ENCODE measurements at places on chromosomes 12 and 14.

DNA sequence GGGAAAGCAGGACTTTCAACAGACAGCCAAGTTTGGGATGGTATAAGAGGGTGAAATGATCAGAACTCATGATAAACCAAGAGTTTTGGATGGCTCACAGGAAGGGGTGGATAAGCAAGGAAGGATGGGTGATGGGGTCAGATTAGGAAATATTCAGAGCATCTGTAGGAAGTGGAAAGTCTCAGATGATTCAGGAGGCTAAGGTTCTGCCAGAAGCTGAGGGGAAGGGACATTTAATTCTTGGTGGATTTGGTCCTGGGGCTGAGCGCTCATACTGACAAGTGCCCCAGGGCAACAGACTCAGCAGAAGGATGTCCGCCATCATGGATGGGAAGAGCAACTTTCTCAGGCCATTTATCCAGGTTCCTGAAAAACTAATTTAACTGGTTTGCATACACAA lies 28.4 kb upstream of the BDKRB2 start:
- DNase-seq: no peak

DNA sequence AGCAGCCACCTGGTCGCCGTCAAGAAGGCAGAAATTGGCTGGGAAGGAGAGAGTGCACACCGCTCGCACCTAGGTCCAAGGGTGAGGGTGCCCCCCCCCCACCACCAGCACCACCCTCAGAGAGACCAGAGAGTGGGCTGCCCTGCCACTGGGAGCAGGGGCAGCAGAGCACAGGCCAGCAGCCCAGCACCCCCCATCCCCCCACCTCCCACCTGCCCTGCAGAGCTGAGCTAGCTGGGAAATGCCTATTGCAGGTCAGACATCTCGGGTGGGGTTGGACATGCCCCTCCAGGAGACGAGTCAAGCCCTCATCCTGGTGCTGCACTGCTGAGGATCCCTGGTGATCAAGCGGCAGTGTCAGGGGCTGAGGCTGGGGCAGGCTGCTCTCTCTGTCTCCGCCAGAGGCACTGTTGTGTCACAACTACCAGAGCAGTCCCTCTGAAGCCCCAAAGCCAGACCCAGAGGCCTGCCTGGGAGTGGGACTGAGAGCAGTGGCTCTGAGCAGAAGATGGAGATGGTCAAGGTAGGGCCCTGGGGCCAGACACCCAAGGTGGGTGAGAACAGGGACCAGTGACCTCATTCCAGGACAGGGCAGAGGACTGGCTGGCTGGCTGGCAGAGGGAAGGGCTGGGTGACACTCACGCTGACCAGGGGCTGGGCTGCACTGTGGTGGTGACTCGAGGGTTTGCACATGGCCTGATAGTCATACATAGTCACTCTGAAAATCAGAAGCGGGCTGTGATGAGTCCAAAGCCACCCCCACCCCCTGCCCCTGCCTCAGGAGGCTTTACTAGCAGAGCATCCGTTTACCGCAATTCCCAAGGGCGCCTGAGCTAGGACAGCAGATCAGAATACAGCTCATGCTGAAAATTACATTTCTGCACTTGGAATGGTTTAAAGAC lies 19.7 kb upstream of the LRTM2 start:
- DNase-seq: peak; percentile 7

GRCh38 chr14:100015251-100015655 lies 50.0 kb upstream of the EVL start:
- no peak for DNase-seq

DNA sequence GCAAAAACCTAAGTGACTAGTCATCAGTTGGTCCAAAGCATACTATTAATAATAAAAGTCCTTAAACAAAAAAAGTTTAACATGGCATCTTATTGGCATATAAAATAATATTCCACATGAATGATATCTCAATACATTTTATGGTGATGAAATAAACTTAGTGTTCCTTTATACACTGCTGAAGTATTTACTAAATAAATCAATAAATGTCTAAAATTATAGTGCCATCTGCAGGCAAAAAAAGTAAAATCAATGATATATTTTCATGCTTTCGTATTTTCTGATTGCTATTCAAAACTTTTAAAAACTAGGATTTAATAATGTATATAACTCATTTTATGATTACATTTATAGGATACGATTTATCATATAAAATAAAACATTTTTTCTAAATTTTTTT lies 30.5 kb downstream of the PUS7L start:
- no peak for DNase-seq

DNA sequence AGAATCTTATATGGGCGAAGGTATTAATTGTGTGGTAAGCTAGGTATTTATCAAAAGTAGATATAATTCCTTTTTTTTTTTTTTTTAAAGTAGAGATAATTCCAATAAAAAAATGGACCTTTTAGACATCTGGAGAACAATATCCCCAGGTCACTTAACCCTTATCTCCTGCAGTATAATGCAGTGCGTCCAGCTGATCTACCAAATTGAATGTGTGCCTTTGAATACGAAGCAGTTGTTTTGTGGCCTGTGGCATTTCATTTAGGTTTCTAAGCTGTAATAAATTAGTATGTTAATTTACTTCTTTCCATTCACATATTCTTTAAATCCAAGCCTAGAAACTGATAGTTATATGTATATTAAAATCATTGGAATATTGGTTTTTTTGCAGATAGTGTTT lies 3.1 kb downstream of the FUT8 start:
- DNase-seq: no peak

- no peak for DNase-seq
Measured at GRCh38 chr14:72883961-72884360, 9.9 kb downstream of the DPF3 start.

GRCh38 chr12:34294671-34295365 lies 272.5 kb downstream of the ALG10 start:
- no peak for DNase-seq

GRCh38 chr12:130603396-130603965 lies 112.6 kb downstream of the RIMBP2 start:
- DNase-seq: no peak

GRCh38 chr12:30508205-30508967 lies 187.3 kb downstream of the IPO8 start:
- no peak for DNase-seq

GRCh38 chr12:76679778-76680177 lies 84.1 kb upstream of the ZDHHC17 start:
- no peak for DNase-seq

- DNase-seq: no peak
Measured at GRCh38 chr12:91172096-91172495, 10.5 kb downstream of the DCN start.

DNA sequence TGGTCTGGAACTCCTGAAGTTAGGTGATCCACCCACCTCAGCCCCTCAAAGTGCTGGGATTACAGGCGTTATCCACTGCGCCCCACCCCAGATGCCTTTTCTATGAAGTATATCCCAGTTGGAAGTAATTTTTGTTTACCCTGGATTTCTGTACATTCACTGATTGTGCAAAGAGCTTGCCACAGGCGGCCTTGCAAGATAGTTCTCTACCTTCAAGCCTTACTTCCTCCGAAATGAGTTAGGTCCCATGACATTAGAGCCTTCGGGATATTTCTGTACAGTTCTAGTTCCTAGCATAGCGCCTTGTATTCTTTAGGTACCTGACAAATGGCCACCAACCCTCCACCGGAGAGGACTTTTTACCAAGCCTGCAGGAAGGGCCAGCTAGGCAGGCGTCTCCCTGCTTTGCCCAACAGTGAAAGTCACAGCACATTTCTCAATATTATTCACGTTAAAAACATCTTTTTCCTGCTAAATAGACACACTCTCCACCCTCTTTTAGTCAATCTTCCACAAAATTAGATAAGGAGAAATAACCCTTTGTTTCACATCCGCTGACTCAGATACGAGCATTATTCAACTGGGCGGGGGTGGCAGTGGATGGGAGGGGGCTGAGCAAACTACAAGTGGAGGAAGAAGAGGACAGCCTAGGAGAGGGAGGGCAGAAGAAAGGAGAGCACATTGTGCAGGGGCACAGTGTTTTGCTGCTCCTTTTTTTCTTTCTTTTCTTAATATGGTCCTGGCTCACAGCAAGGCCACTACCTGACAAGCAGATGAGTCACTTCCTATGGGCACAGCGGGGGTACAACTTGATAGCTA lies 40.0 kb upstream of the CAPRIN2 start:
- no peak for DNase-seq

GRCh38 chr12:67701121-67701520 lies 52.6 kb downstream of the DYRK2 start:
- no peak for DNase-seq

DNA sequence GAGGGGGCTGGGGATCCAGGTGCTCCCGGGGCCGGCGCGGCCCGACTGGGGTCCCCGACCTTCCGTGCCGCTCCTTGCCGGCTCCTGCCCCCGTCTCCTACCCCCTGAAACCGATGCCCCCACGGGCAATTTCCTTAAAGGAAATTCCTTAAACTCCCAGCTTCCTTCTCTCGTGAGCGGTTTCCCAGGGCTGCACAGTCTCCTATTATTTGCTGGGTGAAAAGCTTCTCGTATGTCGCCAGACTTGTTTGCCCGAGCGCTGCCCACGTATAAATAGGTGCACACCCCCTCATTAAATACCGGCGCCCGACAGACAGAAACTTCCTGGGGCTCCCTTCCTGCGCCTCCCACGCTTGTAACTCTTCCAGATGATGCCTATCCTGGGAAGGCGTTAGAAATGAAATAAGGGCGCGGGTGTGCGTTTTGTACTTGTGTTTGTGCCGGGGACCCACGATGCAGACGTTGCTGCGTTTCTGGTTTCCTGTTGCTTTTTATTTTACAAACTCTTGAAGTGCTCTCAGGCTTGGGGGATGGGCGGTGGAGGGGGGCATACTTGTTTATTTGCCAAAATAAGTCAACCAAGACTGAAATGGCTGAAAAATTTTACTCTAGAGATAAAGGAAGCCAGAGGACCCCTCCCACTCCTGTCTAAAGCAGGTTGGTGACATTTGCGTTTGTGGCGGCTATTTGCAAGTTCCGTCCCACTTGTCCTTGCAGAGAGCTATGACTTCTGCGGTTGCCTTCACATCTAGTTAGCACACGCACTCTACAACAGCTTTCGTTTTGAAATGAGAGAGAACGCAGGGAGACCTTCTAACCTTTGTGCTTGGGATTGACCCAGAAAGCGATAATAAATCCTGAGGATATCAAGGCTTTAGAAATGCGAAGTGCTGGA lies 1.0 kb downstream of the HIP1R start:
- DNase-seq: peak; percentile 84

- no peak for DNase-seq
Measured at GRCh38 chr12:103841690-103842584, 903 bp upstream of the NT5DC3 start.

- no peak for DNase-seq
Measured at GRCh38 chr12:10722905-10723746, at the start of gene YBX3. TSS of gene YBX3 (minus strand) at chr12:10723323. CDS start at chr12:10723111, 212 bp downstream.

- no peak for DNase-seq
Measured at GRCh38 chr12:125491553-125491952, 426.3 kb downstream of the AACS start.

DNA sequence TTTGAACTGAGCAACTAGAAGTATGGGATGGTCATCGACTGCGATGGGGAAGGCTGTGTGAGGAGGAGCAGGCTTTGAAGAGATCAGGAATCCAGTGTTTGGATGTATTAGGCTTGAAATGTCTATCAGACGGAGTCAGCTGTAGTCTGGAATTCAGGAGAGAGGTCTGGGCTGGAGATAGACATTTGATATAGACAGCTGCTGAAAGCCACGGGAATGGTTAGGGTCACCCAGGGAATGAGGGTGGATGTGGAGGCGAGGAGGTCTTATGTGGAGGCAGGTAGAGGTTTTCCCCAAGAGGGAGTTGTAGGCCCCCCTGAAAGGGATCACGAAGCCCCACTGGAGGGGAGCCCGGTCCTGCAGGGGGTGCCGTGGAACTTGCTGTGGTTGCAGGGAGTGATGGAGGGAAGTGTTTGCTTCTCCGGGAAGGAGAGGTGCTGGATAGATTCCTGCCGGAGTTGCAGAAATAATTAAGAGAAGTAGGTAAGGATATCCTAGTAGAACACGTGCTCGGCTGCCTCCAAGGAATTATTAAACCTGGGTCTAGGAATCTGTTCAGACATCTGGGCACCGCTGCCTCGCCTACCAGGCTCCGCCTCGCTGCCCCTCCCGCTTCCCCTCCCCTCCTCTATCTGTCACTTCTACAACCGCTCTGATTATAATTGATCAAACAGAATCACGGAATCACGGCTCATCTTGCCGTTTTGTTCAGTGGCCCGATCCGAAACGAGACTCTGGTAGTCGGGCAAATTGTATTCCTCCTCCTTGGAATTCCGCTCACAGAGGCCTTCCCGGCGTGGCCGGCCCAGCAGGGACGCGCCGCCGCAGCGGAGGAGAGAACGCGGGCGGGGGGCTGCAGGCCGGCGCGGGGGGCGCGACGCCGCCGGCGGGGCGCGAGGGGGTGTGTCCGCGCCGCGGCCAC lies 826 bp upstream of the CACNA1C start:
- DNase-seq: no peak

DNA sequence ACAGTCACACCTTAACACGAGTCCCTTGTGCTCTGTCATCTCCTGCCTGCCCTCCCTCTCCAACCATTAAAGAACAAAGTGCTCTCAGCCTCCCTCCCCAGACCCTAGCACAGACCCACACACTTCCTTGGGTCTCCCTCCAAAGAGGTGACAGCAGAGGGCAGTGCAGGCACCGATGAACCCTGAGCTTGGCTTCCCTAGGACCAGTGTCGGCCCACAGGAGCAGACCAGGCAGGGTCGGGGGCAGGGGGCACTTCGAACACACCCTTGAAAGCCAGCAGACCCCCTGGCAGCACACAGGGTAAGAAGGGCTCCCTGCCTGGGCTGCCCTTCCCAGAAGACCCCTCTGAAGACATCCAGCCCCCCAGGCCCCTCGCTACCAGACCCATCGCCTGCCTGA lies 7.0 kb downstream of the CDK2AP1 start:
- DNase-seq: no peak

- DNase-seq: no peak
Measured at GRCh38 chr12:101455685-101456084, 19.5 kb upstream of the SPIC start.

- no peak for DNase-seq
Measured at GRCh38 chr12:76441016-76441415, 92.8 kb upstream of the BBS10 start.
